SK-N-DZ (cell line): ENCODE measurements at places on chromosomes 6 and 20.

DNA sequence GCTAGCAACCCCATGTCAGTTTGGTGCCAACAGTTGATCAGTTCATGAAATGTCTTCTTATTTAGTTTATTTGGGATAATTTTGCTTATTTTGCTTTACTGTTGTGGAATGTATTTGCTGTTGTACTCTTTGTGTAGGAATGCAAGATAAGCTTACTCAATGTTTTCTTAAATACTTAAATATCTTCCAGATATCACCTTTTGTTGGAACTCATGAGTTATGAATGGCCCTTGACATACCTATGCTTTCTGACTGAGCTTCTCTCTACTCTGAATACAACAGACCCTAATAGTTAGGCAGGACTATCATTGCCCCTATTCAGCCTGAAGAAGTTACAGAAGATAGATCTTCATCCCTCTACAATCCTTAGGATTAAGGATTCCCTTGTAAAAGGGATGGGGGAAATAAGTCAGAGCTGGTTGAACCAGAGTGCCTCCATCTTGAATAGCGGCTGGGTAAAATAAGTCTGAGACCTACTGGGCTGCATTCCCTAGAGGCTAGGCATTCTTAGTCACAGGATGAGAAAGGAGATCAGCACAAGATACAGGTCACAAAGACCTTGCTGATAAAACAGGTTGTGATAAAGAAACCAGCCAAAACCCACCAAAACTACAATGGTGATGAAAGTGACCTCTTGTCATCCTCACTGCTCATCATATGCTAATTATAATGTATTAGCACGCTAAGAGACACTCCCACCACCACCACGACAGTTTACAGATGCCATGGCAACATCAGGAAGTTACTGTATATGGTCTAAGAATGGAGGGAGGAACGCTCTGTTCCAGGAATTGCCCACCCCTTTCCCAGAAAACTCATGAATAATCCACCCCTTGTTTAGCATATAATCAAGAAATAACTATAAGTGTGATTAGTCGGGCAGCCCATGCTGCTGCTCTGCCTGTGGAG, 196.9 kb downstream of the AKAP7 start:
- DNase-seq = no peak

DNA sequence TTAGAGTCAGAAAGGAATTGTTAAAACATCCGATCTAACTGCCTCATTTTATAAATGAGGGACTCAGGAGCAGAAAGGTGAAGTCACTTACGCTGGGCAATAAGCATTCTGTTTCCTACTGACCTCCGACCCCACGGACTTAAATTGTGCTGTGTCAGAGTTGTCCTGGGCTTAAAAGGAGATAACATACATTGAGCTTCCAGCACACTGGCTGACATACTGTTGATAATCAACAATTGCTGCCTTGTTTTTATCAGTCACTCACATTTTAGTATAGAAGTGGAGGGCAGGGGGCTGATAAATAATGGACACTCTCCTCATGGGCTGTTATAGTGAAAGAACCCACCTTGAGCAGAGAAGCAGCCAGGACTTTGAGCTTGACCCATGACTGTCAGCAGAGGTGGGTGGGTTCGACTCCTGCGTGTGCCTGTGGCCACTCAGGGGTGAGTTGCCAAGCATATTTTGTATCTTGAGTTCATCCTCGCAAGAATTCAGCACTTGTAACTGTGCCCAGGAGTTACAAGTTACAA, 166.5 kb upstream of the JARID2 start:
- DNase-seq = no peak

GRCh38 chr6:137536104-137536773, 42.0 kb upstream of the OLIG3 start:
- DNase-seq = no peak

- DNase-seq = no peak
These were observed 64.9 kb downstream of the DLL1 start for GRCh38 chr6:170225852-170226417.

DNA sequence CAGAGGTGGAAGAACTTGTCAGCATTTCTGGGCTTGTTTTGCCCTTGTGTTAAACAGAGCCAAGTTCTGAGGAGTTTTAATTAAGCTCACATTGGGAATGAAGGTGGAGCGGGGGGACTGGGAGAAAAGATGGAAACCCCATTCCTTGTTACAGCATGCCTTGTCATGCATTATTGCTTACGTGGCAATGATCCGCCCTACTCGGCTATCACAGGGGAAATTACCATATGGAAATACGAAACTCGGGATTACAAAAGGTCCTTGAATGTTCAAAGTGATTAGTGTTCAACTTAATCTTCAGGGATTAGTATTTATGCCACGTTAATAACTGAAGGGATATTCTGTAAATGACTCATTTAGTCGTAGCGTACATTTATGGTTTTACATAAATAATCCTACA, 86.4 kb downstream of the MAP3K7 start:
- no peak for DNase-seq

DNA sequence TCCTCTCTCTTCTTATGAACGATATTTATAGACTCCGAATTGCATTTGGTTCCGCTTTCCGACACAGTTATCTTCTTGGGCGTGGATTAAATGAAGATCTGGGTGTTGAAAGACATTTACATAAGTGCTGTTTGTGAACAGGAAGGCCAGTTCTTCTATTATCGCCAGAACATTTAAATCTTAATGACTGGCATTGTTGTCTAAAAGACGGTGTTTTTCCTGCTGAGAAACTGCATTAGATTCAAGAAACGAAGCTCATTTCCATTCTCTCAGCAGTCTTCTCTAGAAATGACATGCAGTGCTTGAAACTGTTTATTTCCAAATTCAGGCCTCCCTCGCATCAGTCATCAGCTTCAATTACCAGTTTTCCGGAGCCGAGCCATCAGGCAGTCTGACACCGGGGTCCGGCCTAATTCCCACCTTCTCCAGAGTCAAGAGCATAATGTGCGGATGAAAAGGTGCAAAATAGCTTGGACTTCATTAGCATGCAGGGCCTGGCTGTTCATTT, 16.0 kb downstream of the LINC00237 start:
- no peak for DNase-seq

GRCh38 chr6:4055420-4056041, 23.4 kb downstream of the FAM217A start:
- no peak for DNase-seq

GRCh38 chr20:47642118-47642517, 140.4 kb downstream of the NCOA3 start:
- no peak for DNase-seq

DNA sequence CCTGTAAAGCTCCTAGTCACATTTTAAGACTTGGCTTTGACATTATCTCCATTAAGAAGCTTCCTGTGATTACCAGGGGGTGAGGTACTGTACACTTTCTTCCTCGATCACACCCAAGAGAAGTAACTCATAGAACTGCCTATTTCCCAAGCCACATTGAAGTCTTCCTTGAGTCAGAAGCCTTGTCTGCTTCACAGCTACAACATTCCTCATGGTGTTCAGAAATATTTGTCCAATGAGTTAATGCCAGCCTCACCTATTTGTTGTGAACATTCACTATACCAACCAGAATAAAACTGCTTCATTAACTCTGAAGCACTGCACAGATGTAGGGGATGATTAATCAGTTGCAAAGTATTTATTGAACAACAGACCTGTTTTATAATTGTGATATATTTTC, 622.3 kb downstream of the PTPRT start:
- DNase-seq = no peak

GRCh38 chr6:113762641-113763040, 94.5 kb upstream of the MARCKS start:
- no peak for DNase-seq

DNA sequence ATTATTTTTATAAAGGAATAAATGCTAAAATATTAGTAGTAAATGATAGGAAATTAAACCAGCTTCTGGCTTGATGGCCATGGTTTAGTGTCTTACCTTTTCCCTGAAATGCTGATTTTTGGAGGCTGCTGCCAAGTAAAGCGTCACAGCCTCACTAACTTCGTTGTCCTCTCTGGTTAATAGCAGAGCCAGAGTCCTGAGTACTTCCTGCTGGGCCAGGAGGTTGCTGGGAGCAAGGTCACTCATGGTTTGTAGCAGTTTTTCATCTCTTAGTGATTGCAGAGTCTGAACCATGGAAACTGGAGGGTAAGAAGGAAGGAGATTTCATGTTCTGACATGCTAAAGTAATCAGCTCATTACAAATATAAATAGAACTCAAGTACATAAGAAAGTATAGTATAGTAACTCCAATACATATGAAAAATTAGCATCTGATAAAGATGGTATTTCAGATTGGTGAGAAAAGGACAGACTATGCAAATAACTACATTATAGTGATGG, 26.5 kb upstream of the ARMH2 start:
- DNase-seq = no peak

DNA sequence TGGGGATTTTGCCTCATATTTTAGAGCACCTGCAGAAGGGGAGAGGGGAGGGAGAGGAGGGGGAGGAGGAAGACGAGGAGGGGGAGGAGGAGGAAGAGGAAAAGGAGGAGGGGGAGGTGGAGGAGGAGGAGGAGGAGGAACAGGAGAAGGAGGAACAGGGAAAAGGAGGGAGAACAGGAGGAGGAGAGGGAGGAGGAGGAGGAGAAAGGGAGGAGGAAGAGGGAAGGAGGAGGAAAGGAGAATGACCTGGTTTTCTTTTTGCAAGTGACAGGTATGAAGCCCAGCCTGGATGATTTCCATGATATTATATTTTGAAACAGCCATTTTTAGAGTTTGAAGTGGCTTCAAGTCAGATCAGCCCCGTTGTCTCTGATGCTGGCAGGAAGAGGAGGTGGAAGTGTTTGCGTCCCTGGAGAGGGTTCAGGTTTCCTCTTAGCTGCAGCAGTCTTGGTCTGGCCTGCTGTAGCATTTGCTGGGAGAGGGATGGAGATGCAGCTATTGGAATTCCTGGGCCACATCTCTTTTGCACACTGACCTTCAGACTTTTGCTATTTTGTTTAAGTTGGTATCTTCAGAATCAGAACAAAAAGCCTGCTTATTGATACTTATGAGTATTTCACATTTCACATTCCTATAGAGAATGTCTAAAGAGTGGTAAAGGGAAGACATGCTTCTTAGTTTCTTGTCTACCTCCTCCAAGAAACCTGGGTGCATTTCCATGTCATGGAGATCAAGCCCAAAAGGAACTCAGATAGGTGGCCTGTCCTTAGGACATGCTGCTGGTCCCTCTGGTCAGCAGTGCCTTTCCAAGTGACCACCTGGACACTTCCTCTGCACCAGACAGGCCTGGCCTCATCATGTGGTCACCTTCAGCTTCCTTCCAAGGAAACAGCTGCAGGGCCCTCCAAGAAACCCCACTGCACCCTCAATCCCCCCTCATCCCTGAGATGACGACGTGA, 54.3 kb upstream of the IYD start:
- DNase-seq = no peak

- no peak for DNase-seq
These were observed 44.2 kb upstream of the SLC9A8 start for GRCh38 chr20:49768204-49769047.
